Activated naive CD4-positive, alpha-beta T cell treated with Interleukin-2 at 50 U/mL for 16 hours (primary cell): ENCODE measurements at places on chromosomes 1 and 21.
A peak's percentile ranks its signal among the peaks of the same experiment; 100 is the strongest.

DNA sequence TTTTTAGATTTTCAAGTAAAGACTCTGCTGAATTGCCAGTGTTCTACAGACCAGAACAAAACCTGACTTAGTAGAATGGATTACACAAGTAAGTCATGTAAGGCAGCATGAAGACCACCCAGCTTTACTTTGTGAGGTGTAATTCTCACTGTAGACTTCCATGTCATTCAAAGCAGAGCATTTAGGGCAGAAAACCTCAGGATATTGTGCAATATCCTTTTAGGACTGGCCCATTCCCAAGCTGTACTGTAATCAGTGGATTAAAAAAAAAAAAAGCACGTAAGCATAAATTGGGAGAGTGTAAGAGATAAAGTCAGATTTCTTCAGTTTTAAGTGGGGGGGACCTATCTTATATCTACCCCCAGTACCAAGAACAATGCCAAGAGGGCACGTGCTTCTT, 380.5 kb upstream of the PRMT6 start:
- DNase-seq = no peak

GRCh38 chr1:205270271-205270670, 42.5 kb downstream of the TMCC2 start:
- no peak for DNase-seq

- DNase-seq = no peak
Measured at GRCh38 chr1:201489643-201490261, 17.2 kb downstream of the CSRP1 start.

- no peak for DNase-seq
Measured at GRCh38 chr1:177368255-177368654, 197.5 kb downstream of the BRINP2 start.

- no peak for DNase-seq
Measured at GRCh38 chr1:218349348-218350034, 4.4 kb downstream of the TGFB2 start.

- DNase-seq = no peak
Measured at GRCh38 chr1:151164732-151165280, 896 bp downstream of the LYSMD1 start.

DNA sequence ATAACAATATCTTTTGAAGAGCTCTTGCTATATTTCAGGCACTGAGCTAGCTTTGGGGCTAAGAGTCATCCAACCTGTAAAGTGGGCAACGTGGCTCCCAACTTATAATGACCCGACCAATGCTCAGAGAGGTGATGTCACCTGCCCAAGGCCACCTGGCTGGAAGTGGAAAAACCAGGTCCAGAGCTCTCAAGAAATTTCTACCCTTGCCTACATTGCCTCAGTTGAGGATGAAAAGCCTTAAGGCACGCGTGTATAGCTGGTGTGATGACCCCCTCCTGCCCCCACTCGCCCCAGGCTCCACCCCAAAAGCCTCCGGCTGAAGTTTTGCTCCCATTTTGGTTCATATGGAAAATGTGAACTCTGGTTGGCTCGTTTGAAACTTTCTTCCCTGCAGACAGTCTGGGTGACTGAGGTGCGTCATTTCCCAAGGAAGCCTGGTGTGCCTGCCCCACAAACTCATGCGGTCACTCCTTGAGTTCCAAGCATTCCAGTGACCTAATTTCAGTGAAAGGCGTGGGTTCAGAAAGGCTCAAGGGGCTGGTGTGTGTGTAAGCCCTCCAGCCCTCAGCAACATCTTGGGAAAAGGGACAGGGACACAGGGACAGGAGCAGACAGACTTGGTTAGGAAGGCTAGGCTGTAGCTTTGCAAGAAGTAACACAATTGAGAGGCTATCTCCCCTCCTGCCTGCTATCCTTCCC, 20.5 kb downstream of the HTR1D start:
- no peak for DNase-seq

- no peak for DNase-seq
Measured at GRCh38 chr1:177753655-177754054, 216.2 kb downstream of the SEC16B start.

DNA sequence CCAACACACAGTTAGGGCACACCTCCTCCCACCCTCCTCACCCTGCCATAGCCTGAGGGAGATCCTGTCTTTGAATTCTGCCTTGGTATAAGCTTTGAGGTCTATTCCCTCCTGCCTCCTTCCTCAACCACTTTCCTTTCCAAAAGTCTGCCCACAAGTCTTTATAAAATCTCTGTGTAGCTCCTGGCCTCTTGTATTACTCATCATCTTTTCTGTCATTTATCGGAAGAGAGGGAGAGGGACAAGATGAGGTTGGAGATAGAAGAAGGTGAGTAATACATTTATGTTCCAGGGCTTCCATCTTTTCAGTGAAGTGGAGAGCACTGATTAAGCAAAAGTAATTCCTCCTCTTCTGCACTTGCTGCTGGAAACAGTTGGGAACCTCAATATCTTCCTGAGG, 30.5 kb upstream of the EFCAB14 start:
- no peak for DNase-seq

DNA sequence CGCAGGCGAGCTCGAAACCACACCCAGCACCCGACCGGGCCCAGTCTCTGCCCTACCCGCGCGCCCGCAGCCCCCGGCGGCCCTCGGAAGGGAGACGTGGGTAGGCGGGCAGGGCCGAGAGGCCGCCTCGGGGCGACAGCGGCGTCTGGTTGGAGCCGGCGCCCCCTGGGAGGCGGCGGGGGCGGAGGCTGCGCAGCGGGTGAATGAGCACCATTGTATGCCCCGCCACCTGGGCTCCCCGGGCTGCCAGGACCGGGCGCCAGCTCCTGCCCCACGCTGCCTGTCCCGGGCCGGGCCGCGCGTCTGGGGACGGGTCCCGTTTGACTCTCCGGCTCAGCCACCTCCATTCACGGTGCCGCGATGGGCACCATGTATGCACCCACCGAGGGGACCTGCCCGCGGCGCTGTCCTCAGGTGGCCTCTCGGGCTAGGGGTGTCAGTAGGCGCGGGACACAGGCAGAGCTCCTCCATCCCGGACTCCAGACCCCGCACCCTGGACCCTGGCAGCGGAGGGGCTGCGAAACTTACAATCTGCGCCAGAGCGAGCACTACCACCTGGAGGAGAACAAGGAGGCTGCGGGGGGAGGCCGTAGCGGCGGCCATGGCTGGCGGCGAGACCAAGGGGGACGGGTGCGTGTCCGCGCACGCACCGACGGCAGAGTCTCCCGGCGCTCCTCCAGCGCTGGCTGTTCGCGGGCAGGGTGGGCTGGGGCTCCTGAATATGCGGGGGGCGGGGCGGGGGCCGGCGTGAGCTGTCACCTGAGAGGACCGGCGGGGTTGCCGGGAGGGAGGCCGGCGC, at the start of gene COL9A2:
TSS of gene COL9A2 (minus strand) at position 692 of the 799 bp plus-strand sequence. CDS start at position 603, 89 bp downstream.
- DNase-seq = peak; percentile 66

DNA sequence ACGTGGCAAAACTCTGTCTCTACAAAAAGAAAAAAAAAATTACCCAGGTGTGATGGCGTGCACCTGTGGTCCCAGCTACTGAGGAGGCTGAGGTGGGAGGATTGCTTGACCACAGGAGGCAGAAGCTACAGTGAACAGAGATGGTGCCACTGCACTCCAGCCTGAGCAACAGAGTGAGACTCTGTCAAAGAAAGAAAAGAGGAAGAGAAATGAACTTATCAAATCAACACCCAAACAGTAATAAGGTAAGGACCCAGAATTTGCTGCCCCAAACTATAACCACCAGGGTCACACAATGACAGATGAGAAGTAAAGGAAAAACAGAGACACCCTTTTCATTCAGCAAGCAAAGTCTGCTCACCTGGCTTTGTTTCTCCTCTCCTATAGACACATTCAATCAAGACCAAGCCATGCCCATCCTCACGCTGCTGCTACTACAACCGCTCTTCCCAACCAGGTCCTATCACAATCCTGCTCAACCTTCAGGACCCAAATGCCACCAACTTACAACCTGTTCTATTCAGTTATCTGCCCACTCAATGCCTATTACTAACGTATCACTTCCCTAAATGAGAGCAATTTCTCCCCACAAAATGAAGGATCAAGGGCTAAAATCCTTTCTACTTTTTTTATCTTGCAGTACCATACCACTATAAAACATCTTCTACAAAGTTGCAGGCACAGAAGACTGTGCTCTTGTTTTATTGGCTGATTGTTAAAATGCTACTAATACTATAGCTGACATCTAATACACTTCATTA, 183.5 kb downstream of the RERE start:
- DNase-seq = no peak

GRCh38 chr1:79105500-79105899, 99.0 kb upstream of the ADGRL4 start:
- no peak for DNase-seq

DNA sequence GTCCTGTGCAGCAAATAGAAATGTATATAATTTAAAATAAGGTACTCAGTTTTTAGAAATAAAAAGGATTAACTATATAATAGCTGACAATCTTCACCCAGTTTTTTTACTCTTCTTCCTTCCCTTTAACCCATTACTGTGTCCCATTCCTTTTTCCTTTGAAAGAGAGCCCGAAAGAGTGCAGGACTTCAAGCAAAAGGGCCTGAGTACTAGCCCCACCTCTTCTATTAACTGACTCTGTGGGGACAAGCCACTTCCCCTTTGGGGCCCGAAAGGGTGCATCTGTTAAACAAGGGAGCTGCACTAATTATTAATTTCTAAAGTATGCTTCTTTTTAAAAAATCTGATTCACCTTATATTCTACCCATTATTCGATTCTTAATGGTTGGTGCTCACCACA, 3.3 kb downstream of the USP24 start:
- DNase-seq = no peak

DNA sequence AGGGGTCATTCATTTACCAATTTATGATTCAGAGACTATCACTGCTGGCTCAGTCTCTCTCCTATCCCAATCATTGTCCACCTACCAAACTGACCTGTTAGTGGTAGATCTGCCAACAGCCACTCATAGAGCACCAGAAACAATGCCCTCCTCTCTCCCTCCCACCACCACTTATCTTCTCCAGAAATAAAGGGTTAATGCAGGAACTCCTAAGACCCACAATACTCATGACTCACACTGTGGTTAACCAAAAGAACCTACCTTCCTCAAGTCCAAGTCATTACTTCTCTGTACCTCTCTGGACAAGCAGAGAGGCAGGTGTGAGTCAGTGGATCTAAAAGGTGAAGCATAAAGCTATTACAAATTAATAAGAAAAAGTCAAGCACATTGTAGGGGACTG, 40.9 kb upstream of the CAMK1G start:
- DNase-seq = no peak

DNA sequence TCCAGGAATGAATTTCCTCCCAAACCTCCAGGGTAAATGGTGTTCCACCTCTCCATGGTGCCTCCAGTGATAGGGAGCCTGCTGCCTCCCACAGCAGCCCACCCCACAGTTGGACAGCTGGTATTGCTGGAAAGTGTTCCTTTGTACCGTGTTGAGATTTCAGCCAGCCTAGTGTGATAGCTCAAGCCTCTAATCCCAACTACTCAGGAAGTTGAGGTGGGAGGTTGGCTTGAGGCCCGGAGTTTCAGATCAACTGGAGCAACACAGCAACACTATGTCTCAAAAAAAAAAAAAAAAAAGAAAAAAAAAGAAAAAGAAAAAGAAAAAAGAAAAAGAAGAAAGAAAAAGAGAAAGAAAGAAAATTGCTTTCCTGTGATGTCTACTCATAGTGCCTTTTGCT, 96.1 kb downstream of the CHD1L start:
- DNase-seq = no peak

DNA sequence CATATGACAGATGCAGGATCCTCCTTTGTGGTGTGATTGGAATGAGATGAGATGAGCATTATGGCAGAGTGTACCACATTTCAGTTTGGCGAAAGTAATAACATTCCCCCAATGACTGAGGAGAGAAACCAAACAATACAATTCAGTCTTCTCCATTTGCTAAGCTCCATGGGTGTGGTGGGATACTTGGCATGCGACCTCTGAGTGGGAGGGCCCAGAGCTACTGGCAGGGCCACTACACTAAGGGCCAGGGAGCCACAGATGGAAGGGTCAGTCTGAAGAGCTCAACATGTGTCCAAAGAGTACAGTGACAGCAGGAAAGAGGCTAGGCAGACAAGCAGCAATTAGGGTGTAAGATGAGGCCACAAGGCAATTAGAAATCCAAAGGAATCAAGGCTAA, 23.8 kb upstream of the PAXBP1 start:
- DNase-seq = no peak

- no peak for DNase-seq
Measured at GRCh38 chr1:82597649-82598048, 796.9 kb downstream of the ADGRL2 start.

DNA sequence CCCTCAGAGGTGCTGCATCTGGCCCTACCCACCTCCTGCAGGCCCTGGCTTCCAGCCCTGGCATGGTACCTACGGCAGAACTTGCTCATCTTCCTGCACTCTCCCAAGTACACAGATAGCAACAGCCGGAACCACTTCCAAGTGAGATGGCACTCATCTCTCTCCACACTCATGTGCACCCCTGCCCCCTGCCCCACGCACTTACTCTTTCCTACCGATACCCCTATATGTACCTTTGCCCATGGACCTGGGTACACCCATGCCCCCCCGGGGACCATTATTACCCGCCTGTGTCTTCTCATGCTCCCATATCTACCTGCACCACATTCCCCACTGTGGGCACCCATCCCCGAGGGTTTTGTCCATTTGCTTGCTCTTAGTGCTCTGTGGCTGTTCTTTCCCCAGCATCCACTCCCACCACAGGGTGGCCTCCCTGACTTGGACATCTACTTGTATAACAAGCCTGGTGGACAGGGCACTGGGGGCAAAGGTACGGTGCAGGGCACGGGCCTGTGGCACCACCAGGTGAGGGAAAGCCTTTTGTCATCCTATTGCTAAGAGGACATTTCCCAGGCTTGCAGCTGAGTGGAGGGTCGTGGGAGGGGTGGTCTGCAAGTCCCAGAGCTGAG, 14.7 kb downstream of the HYI start:
- DNase-seq = no peak

DNA sequence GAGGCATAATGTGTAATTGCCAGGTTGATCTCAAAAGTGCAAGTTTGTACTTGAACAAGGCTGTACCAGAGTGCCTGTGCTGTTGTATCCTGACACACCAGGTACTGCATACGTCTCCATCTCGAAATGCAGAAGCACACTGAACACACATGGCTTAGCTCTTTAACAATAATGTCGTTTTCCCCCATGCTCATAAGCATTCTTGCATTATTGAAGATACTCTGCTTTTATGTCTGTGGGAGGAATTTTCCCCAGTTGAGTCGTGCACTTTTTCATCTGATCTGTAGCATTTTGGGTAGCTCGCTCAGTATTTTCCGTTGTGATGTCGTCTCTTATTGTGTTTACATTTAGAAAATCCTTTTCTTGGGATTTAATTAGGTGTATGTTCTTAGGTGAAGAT, 98.7 kb downstream of the PCBP3 start:
- DNase-seq = no peak

DNA sequence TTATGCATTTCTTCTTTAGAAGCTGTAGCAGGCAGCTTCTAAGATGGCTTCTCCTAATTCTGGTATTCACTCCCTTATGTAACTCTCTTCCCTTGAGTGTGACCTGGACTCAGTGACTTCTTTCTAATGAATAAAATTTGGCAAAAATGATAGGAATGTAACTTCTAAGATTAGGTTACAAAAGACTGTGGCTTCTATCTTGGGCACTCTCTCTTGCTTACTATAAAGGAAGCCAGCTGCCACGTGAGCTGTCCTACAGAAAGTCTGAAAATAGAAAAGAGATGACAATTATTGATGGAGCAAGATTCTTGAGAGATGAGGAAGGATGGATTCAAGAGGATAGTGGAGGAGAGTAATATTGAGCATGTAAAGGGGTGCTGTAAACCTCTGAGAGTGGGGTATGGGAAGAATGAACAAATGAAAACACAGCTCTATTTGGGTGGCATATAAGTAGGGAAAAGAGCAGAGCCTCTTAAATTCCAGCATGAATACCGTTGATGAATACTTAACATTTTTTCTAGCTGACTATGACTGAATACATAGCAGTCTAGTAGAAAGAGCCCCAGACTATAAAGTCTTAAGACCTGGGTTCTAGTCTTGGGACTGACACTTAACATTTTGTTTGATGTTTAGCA, 5.5 kb downstream of the TSEN15 start:
- no peak for DNase-seq
